HCT116 (cell line): ENCODE measurements at places on chromosomes 12 and 14. TPM values are rescaled to one million over a fixed set of nuclear protein-coding genes. Genes with fewer than 3 reads are reported as not detected.
A peak's percentile ranks its signal among the peaks of the same experiment; 100 is the strongest.

The TRMT61A gene
- 14.9 TPM for total RNA-seq

DNA sequence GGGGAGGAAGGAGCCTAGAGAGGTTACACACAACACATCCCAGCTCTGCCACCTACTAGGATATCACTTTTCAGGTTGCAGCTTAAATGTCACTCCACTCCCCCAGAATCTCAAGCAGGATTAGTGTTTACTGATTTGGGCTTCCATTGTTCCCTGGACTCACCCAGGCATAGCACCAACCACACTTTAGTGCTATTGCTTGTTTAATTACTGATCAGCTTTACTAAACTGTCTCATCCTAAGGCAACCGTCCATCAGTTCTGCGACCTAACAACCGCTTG is 6.1 kb upstream of the KRT18 start:
- no peak for DNase-seq
- no peaks in the 10 kb centered on the region for H3K27me3 ChIP-seq
- H3K4me3 ChIP-seq: no peak overlapping the region
- no peaks in the 10 kb centered on the region for H3K36me3 ChIP-seq
- H3K4me1 ChIP-seq: peaks cover 69% of the 10 kb centered on the region

DNA sequence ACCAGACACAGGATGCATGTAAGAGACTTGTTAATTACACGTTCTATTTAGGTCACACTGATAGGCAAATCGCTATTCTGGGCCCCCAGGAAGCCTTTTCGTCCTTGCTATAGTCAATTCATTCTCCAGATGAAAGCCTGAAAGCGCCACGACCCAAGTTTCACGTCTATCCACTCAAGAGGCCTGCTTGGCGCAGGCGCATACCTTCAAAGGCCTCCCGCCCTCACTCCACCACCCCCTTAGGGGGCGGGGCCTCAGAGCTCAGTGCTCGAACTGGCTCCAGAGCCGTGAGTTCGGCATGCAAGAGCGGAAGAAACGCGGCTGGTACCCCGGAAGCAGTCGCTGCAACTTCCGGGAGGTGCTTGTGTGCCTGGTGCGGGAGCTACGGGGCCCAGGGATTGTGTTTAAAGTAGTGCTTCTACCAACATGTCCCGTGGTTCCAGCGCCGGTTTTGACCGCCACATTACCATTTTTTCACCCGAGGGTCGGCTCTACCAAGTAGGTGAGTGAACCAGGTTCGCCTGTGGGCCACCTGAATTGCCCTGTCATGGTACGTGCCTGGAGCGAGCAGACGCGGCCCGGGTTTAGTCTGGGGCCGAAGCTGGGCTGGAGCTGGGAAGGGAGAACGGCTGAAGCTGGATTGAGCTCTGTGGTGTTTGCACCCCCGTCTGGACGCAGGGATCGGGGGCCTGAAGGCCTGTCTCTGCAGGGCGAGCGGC is at the start of gene PSMA6:
Gene PSMA6, plus strand, starts transcription at position 332 of the 719 bp plus-strand sequence. Its CDS starts 95 bp downstream, at position 427.
- H3K4me1 ChIP-seq: peaks cover 9% of the 10 kb centered on the region
- H3K4me3 ChIP-seq: peak within 1 kb of the TSS; percentile 99
- H3K36me3 ChIP-seq: peaks cover 6% of the 10 kb centered on the region; the same call in 1 of the 2 replicates

DNA sequence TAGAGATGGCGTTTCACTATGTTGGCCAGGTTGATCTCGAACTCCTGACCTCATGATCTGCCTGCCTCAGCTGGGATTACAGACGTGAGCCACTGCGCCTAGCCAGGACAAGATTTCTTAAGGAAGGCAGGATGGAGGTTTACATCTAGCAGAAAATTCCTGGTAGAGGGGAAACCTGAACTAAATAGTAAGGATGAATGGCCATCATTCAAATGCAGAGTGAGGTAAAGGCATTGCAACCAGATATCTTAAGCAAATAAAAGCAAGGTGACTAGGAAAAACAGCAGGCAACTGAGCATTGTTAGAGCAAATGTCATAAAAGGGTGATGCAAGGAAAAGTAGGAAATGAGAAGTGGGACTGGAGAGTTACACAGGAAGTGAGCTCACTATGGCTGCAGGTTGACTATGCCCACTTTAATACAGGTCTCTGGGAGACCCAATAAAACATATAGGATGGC is 133.0 kb downstream of the SOX5 start:
- no peaks in the 10 kb centered on the region for H3K4me1 ChIP-seq
- no peak overlapping the region for H3K27ac ChIP-seq
- no peak for DNase-seq
- no peaks in the 10 kb centered on the region for H3K27me3 ChIP-seq

- H3K4me1 ChIP-seq: no peaks in the 10 kb centered on the region
- no peak for DNase-seq
- H3K27me3 ChIP-seq: no peaks in the 10 kb centered on the region
- no peak within 1 kb of the TSS for H3K27ac ChIP-seq
Observed at GRCh38 chr12:133130038-133130807, at the start of the genes ZNF10 and ZNF891. ZNF10 (plus strand) TSS chr12:133130627; CDS start chr12:133144493, 13,866 bp downstream. ZNF891 (minus strand) TSS chr12:133130274; CDS start chr12:133121918, 8,356 bp downstream.

DNA sequence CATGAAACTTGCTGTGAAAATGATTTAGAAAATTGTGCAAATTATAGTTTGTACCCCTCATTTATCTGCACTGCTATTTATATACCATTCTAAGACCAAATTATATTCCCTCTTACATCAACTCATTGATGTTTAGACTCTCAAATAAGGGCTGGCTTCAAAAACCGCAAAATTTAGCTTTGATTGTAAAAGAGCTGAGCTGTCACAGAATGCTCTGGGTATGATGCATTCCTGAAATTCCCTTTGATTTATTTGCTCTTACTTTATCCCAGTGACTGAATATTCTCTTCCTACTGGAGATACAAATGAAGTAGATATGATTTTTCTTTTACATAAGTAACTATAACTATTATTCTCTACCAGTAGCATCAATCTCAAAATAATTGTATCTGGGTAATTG is 78.0 kb upstream of the TMTC2 start:
- H3K36me3 ChIP-seq: no peaks in the 10 kb centered on the region
- no peak for DNase-seq
- no peaks in the 10 kb centered on the region for H3K27me3 ChIP-seq
- H3K4me3 ChIP-seq: no peak overlapping the region

- H3K27ac ChIP-seq: no peak overlapping the region
- no peak overlapping the region for H3K4me3 ChIP-seq
- no peaks in the 10 kb centered on the region for H3K4me1 ChIP-seq
- no peaks in the 10 kb centered on the region for H3K36me3 ChIP-seq
- H3K27me3 ChIP-seq: no peaks in the 10 kb centered on the region
Observed at GRCh38 chr12:29869946-29870345, 86.2 kb upstream of the TMTC1 start.

The DHH gene
- 0.22 TPM for total RNA-seq

- DNase-seq: no peak
- H3K27me3 ChIP-seq: no peaks in the 10 kb centered on the region
- no peaks in the 10 kb centered on the region for H3K36me3 ChIP-seq
- H3K4me3 ChIP-seq: no peak overlapping the region
Observed at GRCh38 chr14:103073876-103074728, 9.9 kb upstream of the LBHD2 start.

The NUAK1 gene
- total RNA-seq: 7.4 TPM

GRCh38 chr14:50379563-50379962 is 17.1 kb downstream of the CDKL1 start:
- DNase-seq: no peak
- H3K27me3 ChIP-seq: no peaks in the 10 kb centered on the region
- no peak overlapping the region for H3K4me3 ChIP-seq
- no peak overlapping the region for H3K27ac ChIP-seq
- H3K36me3 ChIP-seq: no peaks in the 10 kb centered on the region
- H3K4me1 ChIP-seq: no peaks in the 10 kb centered on the region
